T-helper 22 cell (primary cell): ENCODE measurements at places on chromosomes 1 and 21.

DNA sequence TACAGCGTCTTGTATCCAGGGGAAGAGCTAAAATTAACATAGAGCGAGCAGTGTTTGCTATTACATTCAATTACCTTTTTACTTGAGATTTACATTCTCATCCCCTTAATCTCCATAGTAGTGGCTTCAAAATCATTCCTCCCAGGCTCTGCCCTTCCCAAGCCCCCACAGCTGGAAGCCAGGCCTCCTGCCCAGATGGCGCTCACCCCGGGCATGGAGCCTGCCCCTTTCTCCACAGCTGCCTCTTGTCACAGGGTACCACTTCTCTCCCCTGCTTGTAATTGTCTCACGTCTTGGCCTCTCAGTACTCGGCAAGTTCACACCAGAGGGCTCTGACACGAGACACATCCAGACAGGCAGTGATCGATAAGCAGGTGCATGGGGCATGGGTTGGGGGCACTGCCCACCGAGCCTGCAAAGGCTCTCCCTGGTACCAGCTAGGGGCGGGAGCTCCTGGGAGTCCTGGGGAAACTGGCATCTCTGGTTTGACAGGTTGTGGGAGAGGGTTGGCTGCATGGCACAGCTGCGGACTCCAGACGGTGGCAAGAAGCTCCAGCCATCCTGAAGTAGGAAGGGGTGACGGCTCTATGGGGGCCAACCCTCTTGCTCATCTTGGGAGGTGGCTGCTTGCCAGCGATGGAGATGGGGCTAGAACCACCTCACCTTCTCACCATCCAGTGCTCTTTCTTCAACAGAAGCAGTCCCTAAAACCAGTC is 20.1 kb downstream of the CASZ1 start:
- DNase-seq = no peak

GRCh38 chr1:213466541-213466940 is 415.5 kb downstream of the RPS6KC1 start:
- DNase-seq = no peak

DNA sequence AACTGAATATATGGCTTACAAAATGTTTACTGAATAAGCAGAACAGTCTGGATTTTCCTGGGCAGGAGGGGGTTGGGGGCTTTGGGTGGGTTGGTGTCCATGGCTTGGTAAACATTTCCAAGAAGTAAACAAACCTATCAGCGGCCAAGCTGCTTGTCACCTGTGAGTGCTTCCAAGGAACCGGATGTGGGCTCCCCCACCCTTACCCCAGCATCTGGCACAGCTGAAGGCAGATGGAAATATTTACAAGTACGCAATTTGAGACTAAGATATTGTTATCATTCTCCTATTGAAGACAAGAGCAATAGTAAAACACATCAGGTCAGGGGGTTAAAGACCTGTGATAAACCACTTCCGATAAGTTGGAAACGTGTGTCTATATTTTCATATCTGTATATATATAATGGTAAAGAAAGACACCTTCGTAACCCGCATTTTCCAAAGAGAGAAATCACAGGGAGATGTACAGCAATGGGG is at the start of gene CLCA1:
CLCA1 (plus strand) TSS at position 427 of the 477 bp plus-strand sequence; CDS start at position 472, 45 bp downstream.
- DNase-seq = no peak

DNA sequence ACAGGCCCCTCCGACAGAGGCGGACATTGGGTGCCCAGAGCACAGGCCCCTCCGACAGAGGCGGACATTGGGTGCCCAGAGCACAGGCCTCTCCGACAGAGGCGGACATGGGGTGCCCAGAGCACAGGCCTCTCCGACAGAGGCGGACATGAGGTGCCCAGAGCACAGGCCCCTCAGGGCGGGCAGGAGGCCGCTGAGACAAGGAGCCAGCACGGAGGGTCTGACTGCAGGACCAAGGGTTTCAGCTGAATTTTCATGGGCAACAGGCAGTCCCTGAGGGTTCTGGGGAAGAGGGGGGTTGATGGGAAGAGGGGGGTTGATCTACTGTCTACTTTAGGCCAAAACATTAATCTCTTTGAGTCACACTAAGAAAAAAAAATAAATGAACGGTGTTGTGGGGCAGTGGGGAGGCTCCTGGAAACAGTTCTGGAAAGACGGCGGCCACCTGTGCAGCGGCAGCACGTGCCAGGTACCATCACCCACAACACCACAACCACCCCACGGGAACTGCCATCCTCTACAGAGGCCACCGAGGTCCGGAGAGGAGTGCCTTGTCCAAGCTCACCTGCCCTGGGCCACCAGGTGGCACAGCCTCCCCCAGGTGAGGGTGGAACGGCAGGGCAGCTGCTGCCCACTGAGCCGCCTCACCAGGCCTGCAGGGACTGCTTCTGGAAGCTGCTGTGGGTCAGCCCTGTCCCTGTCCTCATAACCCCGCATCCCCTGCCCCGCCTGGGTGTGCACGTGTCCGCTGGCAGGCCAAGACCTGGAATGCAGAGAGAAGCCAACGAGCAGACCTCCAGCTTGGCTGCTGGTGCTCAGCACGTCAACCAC is 20.5 kb downstream of the PRDM15 start:
- DNase-seq = no peak

GRCh38 chr1:245432228-245432875 is 277.6 kb downstream of the KIF26B start:
- DNase-seq = no peak

DNA sequence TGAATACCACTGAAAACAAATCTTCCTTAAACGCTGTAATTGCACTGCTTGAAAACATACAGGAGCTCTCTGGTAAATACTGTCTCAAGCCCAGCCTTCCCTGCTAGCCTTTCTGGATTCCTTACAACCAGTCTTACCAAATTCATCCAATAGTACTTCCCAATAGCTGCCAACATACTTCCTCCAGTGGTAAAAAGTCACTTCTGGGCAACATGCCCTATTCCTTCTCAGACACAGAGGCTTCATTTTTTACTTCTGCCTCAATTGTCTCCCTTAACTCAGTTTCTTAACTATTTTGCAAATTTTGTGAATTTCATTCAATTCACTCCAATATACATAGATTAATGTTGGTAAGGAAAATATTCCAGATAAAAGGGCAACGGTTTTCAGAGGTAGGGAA is 166.3 kb downstream of the TBX15 start:
- no peak for DNase-seq

DNA sequence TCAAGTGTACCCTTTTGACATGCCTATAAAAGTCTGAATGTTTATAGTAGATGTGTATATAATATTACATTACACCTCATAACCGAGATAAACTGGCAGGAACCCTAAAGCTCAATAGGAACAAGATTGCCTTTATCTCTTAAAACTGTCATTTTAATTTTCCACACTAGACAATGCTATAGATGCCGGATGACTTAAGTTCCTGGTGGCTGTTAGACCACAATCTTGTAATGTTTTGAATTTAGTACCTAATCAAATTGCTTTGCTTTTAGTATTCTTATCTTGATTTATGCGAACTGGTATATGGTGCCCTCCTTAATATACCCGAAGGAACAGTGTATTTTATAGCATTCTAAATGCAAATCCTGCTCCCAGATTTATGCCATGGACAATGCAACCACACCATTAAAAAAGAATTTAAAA is 1397.0 kb upstream of the ADGRL4 start:
- DNase-seq = no peak

DNA sequence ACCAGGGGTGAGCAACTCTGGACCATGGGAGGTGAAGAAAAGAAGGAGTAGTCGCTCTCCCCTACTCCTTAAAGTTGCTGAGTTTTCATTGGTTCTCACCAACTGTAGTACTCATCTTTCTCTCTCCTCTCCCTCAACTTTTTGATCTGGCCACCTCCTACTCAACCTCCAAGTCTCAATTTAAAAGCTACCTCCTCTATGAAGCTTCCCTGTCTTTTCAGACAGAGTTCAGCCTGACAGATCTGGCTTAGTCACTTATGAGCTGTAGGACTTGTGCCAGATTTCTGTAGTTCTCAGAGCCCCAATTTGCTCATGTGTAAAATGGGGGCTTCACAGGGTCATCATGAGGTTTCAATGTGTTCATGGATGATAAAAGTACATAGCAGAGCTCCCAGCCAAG is 34.5 kb upstream of the HTR1D start:
- no peak for DNase-seq

- no peak for DNase-seq
Observed at GRCh38 chr1:241357366-241358340, 648 bp upstream of the RGS7 start.

- DNase-seq = no peak
Observed at GRCh38 chr1:219347376-219347775, 173.7 kb downstream of the LYPLAL1 start.

DNA sequence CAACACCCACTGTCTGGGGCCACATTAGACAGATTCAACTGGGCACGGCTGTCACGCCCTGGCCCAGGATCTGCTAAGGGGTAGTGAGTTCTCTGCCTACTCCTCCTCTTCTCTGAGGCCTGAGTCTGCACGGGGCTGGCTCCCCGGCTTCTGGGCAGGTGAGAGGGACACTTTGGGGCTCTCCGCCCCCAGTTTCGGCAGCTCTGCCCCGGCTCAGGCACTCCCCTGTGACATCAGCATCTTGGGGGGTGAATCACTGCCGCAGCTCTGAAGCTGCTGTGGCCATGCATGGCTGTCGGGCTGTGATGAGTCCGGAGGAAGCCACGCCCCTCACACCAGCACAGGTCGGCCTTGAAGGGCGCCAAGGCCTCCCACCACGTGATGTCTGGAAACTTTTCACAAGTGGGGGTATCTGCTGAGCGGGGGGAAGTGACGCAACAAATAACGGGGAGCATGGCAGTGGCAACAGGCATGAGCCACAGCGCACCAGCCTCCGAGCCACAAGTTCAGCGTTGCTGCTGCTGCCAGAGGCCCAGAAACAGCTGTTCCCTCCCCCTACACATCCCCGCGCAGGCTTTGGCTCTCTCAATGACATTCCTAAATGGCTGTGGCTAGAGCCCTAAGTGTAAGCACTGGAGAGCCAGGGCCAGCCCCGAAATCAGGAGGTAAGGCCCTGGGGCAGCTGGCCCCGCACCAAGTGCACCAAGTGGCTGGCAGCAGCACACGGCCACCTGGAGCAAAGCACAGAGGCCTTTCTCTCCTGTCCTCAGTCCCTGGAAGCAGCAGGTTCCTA is 26.3 kb downstream of the ZBTB17 start:
- peak; percentile 98 for DNase-seq

DNA sequence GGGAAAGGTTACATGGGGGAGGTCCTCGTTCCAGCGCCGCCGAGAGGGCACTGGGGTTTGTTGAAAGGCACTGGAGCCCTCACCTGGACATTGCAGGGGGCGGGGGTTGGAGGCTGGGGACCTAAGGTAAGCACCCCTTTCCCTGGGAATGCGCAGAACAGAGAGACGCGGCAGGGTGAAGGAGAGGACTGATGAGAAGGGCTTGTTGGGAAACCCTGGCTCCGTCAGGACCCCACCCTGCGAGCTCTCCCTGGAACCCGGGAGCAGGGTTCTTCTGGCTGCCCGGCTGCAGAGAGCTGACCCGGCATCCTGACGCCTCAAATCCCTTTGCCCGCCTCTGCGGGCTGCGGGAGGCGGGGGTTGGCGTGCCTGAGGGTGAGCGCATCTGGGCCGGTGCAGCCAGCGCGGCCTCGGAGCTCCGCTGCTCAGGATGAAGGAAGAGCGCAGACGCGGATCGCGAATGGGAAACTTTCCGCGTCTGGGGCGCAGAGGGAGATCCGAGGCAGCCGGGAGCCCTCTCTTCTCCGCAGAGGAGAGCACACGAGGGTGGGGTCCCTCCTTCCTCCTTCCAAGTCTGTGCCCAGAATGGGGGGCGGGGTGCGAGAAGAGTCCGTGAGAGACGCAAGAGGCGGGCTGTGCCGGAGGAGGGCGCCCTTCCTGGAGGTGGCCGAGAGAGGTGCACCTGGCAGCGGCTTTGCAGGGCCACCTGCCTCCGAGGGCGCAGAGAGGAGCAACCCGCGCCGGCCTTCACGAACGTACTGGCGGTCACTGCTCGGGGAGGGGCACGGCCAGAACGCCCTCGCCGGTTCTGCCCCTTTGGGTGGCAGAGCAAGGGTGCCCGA is 2.4 kb downstream of the IGSF21 start:
- no peak for DNase-seq

DNA sequence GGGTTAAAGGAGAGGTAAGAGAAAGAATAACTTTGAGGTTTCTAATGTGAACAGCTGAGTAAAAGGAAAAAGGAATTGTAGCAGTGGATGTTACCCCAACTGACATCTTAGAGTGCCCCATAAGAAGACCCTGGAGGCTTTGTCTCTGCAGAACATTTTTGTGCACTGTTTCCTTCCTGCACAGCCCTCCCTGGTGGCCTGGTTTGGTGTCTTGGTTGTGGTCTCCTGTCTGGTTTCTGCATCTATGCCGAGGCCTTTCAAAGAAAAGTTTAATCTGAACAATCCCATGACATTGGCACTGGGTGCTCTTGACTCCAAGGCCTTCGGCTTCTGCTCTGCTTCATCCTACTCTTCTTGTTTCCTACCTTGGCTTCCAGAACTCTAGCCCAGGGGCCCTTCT is 57.8 kb downstream of the RHOU start:
- DNase-seq = no peak
